ENCODE measurements at places on chromosomes 5 and 9.

- no peak for DNase-seq
Measured at GRCh38 chr5:134819407-134819963, 26.3 kb upstream of the C5orf24 start.

- DNase-seq = no peak
Measured at GRCh38 chr5:34959323-34959722, 30.0 kb downstream of the DNAJC21 start.

DNA sequence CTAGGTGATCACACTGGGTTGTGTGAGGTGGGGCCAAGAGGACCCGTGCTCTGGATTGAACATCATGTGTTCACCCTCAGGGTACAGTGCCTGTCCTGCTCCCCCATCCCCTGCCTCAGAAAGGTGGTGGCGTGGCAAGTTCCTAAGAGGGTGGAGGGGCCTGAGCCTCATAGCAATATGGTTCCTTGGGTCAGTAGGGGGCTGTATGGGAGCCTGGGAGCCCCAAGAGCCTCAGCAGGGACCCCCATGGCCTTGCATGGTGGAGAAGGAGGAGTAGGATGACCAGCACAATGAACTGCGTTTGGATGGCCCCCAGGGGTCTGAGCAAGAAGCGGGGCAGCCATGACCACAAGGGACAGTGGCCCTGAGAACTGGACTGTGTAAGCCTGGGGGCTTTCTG is 89.6 kb upstream of the SHB start:
- DNase-seq = no peak

DNA sequence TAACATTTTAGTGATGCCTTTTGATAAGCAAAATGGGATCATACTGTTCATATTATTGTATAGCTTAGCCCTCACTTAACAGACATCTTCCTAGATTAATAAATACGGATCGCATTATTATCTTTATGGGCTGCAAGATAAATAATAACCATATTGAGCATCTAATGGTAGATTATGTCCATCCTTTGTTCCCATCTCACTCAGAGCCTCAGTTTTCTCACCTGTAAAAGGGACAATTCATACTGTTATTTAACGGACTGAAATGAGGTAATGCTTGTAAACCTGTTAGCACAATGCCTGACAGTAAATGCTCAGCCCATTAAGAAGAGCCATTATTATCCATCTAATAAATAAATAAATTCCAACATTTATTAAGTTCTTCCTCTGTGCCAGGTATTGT is 3.0 kb upstream of the RPL26L1 start:
- no peak for DNase-seq

DNA sequence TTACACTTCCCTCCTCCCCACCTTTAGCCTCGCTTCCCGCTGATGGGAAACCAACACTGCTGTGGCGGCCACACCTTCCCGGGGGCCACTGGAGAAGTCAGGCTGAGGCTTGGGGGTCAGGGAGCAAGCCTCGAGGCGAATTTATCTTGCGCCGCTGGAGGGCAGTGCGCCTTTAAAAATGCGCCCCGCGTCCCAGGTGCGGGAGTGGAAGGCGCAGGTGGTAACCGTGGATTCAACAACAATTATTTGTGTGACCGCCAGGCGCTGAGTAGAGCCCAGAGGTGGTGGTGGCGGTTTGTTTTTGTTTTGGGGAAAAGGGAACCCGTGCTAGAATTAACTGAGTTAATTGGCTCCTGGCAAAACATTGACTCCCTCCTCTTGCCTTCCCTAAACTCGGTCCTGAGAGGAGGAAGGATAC is 1.1 kb downstream of the CFAP77 start:
- DNase-seq = peak; percentile 73

GRCh38 chr5:83343299-83343698 is 128.2 kb upstream of the VCAN start:
- no peak for DNase-seq

DNA sequence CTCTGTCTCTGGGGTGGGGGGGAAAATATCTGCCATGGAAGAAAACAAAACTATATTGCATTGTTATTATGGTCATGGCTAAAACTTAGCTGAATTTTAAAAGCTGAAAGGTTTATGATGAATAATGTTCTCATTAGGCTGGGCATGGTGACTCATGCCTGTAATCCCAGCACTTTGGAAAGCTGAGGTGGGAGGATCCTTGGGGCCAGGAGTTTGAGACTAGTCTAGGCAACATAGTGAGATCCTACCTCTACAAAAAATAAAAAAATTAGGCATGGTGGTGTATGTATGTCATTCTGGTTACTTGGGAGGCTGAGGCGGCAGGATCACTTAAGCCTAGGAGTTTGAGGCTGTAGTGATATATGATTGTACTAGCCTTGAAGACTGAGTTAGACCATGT is 44.5 kb downstream of the IPO11 start:
- no peak for DNase-seq

- no peak for DNase-seq
Measured at GRCh38 chr9:3862561-3862960, 336.8 kb upstream of the RFX3 start.

GRCh38 chr5:134466241-134467069 is 54.8 kb upstream of the CDKN2AIPNL start:
- peak; percentile 88 for DNase-seq

DNA sequence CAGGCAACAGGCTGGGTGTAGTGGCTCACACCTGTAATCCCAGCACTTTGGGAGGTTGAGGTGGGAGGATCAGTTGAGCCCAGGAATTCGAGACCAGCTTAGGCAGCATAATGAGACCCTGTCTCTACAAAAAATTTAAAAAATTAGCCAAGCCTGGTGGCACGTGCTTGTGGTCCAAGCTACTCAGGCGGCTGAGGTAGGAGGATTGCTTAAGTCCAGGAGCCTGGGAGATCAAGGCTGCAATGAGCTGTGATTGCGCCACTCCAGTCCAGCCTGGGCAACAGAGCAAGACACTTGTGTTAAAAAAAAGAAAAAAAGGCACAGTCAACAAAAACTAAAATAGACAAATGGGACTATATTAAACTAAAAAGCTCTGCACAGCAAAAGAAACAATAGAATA is 29.3 kb downstream of the ATP6V0E1 start:
- DNase-seq = no peak

GRCh38 chr5:136754216-136754615 is 388.9 kb upstream of the TRPC7 start:
- DNase-seq = no peak

DNA sequence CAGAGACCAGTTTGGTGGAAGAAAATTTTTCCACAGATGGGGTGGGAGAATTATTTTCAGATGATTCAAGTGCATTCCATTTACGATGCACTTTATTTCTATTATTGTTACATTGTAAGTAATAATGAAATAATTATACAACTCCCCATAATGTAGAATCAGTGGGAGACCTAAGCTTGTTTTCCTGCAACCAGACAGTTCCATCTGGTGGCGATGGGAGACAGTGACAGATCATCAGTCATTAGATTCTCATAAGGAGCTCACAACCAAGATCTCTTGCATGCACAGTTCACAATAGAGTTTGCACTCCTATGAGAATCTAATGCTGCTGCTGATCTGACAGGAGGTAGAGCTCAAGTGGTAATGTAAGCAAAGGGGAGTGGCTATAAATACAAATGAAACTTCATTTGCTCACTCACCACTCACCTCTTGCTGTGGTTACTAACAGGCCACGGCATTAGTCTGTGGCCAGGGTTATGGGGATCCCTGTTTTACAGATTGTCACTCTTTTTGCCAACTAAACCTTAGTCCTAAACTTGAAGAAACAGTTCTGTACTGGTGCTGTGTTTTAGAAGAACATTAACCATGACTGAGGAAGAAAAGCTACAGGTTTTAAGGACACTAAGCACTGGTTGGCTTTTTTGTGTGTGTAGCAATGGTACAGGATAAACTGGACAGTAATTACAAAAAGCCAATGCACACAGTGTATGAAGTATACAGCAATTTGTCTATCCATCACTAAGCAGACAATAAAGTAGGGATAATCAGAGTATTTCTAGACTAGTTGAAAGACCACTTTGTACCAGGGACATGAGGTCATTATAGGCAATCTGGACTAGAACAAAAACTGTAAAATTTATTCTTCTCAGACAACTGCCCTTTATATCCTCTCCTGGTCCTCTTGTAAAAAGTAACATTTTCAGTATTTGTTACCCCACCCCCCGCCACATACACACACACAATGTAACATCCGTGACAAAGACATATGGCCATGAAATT is 9.9 kb downstream of the TMEM232 start:
- no peak for DNase-seq

DNA sequence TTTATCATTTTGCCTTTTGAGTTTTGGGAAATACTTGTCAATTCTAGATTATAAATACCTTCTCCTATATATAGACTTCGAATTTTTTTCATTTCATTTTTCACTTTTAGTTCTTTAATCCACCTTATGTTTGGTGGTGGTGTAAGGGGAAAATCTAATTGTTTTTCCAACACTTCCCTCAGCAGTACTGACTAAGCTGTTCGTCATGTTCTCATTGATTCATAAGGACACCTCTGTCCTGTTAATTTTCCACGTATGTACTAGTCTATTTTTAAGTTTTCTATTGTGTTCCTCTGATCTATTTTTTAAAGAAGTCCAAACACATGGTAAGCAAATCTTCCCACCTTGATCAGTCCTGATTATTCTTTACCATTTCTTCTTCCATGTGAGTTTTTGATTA is 254.2 kb downstream of the SYK start:
- no peak for DNase-seq

GRCh38 chr9:5773324-5773999 is 59.5 kb downstream of the ERMP1 start:
- no peak for DNase-seq
